ENCODE measurements at places on chromosomes 16 and 17.
A peak's percentile ranks its signal among the peaks of the same experiment; 100 is the strongest.

- DNase-seq: no peak
Observed at GRCh38 chr17:3385869-3386816, at the start of gene OR3A2. TSS of gene OR3A2 (minus strand) at chr17:3386308.

- no peak for DNase-seq
Observed at GRCh38 chr16:84751947-84752346, 52.1 kb downstream of the USP10 start.

- no peak for DNase-seq
Observed at GRCh38 chr17:74234486-74234885, 21.1 kb downstream of the TTYH2 start.

DNA sequence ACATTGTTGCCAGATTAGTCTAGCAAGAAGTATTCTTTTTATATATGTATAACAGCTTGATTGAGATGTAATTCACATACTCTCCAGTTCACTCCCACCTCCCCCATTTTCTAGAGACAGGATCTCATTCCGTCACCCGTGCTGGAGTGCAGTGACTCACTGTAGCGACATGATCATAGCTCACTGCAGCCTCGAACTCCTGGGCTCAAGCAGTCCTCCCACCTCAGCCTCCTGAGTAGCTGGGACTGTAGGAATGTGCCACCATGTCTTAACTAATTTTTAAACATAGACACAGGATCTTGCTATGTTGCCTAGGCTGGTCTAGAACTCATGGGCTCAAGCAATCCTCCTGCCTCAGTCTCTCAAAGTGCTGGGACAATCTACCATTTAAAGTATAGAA, 3.3 kb upstream of the RSAD1 start:
- DNase-seq: no peak

DNA sequence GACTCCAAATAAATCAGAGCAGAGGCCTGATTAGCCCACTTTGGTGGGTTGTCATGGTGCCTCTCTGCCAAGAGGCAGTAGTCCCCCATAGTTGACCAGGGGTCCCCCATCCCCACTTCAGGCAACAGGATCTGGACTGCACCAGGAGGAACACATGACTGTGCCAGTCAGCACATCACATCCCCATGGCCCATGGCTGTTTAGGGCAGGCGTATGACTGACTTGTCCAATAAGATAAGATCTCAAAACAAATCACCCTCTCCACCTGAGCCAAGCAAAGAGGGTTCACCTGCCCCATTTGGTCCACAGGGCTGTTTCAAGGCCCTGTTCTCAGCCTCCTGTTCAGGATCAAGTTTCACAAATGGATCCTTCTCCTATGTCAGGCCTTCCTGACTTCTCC, 93.3 kb downstream of the C16orf78 start:
- peak; percentile 11 for DNase-seq

GRCh38 chr16:22353191-22353919, 21.1 kb downstream of the CDR2 start:
- no peak for DNase-seq

DNA sequence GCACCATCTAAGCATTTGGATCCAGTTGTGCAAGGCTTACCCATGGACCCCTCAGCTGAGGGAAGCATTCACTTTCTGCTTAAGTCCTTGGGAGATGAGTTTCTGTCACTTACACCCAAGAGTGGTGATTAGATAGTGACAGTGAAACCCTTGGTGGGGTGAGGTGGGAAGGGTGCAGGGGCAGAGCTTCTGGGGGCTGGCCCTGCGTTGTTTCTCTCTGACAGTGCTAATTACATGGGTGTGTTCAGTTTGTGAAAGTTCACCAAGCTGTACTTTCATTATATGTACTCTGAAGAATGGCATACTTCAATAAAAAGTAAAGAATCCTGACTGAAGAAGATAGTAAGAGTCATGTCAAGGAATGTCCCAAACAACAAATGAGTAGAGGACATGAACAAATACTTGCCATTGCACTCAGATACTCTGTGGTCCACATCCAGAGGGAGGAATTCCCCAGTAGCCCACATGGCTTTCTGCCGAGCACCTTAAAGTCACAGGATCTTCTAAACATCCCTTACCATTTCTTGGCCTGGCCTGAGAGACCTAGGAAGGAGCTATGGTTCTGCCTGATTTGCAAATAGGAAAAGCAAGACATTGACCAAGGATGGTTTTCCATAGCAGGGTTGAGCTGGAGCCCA, 8.4 kb downstream of the CHST6 start:
- DNase-seq: no peak

GRCh38 chr17:49978501-49978900, 9.5 kb downstream of the DLX4 start:
- no peak for DNase-seq

DNA sequence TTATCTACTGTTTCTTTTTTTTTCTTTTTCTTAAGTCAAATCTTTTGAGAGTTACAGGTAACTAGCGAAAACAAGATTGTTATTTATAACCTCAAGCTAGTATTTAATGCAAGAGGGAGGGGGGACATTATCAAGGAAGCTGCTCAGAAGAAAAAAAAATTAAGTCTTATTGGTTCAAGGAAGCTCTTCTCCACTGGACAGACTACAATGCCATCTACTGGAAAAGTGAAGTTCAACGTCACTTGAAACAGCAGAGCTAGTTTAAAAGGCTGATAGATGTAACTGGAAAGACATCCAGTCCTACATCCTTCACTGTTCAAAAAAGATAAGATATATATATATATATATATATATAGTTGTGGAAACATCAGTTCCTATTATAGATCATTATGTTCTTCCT, 418.0 kb upstream of the PSMD7 start:
- DNase-seq: peak; percentile 33

DNA sequence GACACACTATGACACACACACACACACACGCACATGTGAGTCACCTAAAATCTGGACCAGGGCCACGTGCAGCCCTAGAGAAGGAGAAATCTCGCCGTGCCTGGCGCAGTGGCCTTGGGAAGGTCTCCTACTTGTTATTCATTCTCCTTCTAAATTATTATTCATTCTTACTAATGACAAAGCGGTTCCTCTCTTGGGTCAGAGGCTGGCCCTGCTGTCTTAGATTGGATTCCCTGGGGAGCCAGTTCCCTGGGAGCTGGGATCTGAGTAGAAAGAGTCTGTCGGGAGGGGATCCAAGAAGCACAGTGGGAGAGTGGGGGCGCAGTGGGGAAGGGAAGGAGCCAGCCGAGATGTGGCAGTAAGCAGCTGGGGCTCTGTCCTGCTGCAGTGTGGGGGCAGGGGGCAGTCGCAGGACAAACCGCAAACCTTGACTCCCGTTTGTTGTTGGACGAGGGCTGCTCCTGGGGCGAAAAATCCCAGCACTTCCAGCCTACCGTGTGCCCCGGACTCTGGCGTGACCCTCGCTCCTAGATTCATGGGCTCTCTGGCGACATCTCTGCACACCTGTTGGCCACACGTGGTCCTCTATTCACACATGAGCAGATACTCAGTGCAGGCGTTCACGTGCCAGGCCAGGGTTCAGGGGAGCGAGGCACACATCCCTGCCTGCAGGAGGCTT, 18.7 kb upstream of the JPH3 start:
- no peak for DNase-seq

DNA sequence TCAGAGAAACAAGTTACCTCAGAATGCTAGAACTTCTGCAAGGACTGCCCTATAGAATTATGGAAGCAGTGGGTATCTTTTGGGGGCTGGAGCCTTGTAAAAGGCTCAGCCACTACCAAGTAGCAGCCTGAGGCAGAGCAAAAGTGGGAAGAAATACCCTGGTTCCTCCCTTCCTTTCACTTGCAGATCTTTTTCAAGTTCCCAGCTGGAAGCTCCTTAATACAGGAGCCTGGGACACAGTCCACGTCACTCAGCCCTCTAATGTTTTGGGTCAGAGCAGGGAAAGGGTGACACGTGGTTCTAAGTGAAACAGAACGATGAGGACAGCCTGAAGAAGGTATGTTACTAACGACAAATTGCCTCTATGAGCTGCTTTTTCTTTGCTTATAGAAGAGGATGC, 93.1 kb downstream of the CNTNAP4 start:
- DNase-seq: no peak

DNA sequence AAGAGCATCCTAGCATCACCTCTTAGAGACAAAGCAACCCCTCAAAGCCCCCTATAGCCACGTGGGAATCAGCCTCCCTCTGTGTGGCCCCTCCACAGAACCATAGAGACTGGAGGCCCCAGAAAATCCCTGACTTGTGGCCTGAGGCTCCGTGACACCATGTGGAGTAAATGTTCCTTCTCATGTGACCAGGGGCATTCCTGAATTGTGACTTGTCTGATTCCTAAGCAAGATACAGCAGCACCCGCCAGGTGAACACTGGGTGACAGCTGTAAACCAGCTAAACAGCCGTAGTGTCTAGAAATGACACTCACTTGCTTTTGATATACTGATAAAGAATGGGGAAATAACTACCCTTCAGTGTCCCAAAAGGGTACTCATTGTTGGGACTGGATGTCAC, 79.0 kb downstream of the DYNLRB2 start:
- DNase-seq: no peak

- DNase-seq: peak; percentile 91
Observed at GRCh38 chr17:8162233-8162996, at the start of gene VAMP2. TSS of gene VAMP2 (minus strand) at chr17:8162948. CDS start at chr17:8162879, 69 bp downstream.

DNA sequence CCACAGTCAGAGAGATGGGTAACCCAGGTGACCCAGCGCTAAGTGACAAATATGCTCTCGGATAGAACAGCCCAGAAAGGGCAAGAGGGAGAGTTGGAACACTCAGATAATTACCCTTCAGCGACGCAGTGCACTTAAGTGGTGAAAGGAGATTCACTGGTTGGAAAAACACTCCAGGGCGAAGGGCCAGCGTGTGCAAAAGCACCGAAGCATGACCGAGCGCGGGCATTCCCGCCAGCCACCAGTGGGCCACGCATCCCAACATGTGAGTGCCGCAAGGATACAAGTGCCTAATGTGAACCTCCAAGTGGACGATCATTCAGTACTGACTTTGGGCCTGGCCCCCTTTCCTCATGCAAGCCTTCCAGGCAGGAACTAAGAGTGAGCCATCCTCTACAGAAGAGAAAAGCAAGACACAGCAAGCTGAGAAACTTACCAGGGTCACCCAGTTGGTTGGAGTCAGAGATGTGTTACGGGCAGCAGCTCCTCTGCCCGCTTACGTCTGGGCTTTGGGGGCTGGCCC, 258.4 kb downstream of the C16orf95 start:
- DNase-seq: no peak

DNA sequence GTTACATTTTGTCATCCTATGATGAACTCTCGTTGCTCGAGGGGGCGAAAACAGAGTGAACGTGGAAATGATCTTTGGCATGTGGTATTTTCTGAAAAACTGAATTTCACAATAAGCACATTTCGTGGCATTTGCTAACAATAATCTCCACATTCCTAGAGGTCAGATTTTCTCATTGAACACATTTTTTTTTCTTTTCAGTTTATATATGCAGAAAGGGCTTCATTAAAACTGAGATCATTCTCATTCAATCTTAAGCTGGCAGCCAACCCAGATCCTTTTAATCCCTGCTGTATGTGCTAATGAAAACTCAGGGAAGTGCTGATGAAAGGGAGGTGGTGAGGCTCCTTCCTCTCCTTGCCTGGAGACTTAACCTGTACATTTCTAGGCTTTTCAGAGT, 52.6 kb downstream of the PRKCA start:
- DNase-seq: no peak

GRCh38 chr16:62950351-62950750, 914.1 kb upstream of the CDH8 start:
- no peak for DNase-seq

DNA sequence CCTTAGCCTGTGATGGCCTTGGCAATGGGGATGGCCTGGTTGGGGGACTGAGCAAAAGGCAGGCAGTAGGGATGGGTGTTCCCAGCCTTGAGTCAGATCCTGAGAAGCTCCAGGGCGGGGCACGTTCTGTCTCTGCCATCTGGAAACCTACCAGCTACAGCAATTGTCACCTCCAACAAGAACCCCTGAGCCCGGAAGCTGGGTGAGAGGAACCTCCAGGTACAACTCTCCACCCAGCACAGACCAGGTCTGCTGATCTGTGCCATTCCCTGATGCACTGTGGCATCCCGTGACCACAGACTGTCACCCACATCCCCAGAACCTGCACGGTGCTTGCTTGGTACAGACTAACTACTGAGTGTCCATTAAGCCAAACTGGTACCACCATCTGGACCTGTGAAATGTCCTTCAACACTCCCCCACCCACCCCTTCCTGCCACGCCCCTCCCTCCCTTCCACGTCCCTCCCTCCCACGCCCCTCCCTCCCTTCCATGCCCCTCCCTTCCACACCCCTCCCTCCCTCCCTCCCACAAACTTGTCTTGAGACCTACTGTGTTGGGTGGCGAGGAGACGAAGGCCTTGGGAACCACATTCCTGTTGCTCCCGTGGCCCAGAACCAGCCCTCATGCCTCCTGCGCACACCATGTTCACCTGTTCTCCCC, 16.6 kb downstream of the MYO15B start:
- no peak for DNase-seq

- no peak for DNase-seq
Observed at GRCh38 chr17:1742371-1743087, at the start of gene SERPINF2. TSS of gene SERPINF2 (plus strand) at chr17:1742871. CDS start at chr17:1744996, 2,125 bp downstream.

- no peak for DNase-seq
Observed at GRCh38 chr17:74006371-74006770, 197.1 kb upstream of the RPL38 start.

GRCh38 chr16:49660626-49661025, 195.3 kb downstream of the ZNF423 start:
- no peak for DNase-seq

GRCh38 chr16:51592001-51592501, 441.0 kb upstream of the SALL1 start:
- no peak for DNase-seq

GRCh38 chr16:4613636-4614570, 785 bp downstream of the UBALD1 start:
- no peak for DNase-seq

- no peak for DNase-seq
Observed at GRCh38 chr16:62254847-62255246, 218.6 kb upstream of the CDH8 start.

- no peak for DNase-seq
Observed at GRCh38 chr16:27315333-27316037, 1.7 kb downstream of the IL4R start.

GRCh38 chr17:19380481-19381301, 2.4 kb downstream of the MAPK7 start:
- no peak for DNase-seq

GRCh38 chr17:77150196-77150595, 9.4 kb downstream of the SEC14L1 start:
- DNase-seq: no peak

DNA sequence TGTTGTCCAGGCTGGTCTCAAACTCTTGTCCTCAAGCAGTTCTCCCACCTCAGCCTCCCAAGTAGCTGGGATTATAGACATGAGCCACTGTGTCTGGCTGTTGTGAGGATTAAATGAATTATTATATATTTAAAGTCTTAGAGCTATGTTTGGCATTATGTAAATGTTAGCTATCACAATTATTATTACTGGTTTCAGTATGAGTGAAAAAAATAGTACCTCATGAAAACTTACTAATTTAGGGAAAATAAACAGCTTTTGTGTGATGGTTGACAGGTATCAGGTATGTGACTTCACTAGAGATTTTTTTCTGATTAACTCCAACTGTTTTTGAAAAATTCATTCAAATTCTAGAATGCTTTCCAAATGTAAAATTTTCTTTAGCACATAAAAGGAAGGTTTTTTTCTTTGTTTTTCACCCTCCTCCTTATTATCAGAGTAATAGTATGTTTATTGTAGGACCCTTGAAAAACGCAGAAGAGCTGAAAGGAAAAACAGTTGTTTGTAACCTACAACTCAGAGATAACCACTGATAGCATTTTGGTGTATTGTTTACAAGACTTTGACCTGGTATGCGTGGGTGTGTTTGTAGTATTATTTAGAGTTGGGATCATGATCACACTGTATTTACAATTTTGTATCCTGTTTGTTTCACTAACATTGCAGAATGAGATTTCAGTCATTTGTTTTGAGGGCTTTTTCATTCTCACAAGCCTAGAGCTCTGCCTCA, 13.2 kb downstream of the NLK start:
- no peak for DNase-seq

All from femur (tissue), 1 donor.